ENCODE measurements at places on chromosomes 6 and 20. TPM values are rescaled to one million over a fixed set of nuclear protein-coding genes. Genes with fewer than 3 reads are reported as not detected.

The IP6K3 gene
- 1.6 TPM for total RNA-seq

The LHFPL5 gene
- 0.09 TPM for total RNA-seq

The IL17A gene
- not detected for total RNA-seq

The HLA-G gene
- not detected for total RNA-seq

The C6orf118 gene
- total RNA-seq: 0.13 TPM

The DHX35 gene
- 7.9 TPM for total RNA-seq

The PBOV1 gene
- total RNA-seq: not detected

The BNIP5 gene
- total RNA-seq: 0.05 TPM

The SIRPB1 gene
- 0.43 TPM for total RNA-seq

The FAM83B gene
- not detected for total RNA-seq

The IL20RA gene
- total RNA-seq: 0.15 TPM

The STMN3 gene
- total RNA-seq: 9.1 TPM

The RIPPLY2 gene
- total RNA-seq: 0.32 TPM

The MCCD1 gene
- not detected for total RNA-seq

The ADGRF4 gene
- total RNA-seq: 14.2 TPM

The TMEM74B gene
- total RNA-seq: 3.9 TPM

The DLK2 gene
- total RNA-seq: 8.1 TPM

The ID1 gene
- 370 TPM for total RNA-seq

The PCED1A gene
- 26.6 TPM for total RNA-seq

The TUBB2B gene
- total RNA-seq: 15.3 TPM

The MOG gene
- not detected for total RNA-seq

The PSORS1C1 gene
- 3.2 TPM for total RNA-seq

The TENT5A gene
- total RNA-seq: 1.0 TPM

The RPS18 gene
- total RNA-seq: 2,510 TPM

The SCGN gene
- total RNA-seq: 0.36 TPM

The ZKSCAN8 gene
- total RNA-seq: 5.1 TPM

The BFSP1 gene
- total RNA-seq: 4.6 TPM

The GLP1R gene
- total RNA-seq: not detected

The BLOC1S5 gene
- total RNA-seq: 9.7 TPM

The TRAPPC3L gene
- total RNA-seq: not detected

The TRIM40 gene
- total RNA-seq: not detected

The SPTLC3 gene
- total RNA-seq: 0.01 TPM

The TMEM151B gene
- 0.07 TPM for total RNA-seq

The TBC1D22B gene
- total RNA-seq: 5.1 TPM

The DTD1 gene
- 80.5 TPM for total RNA-seq

The SLC17A1 gene
- total RNA-seq: not detected

The ECT2L gene
- total RNA-seq: not detected

The LIME1 gene
- 8.0 TPM for total RNA-seq

The COL20A1 gene
- total RNA-seq: 0.71 TPM

The MYBL2 gene
- total RNA-seq: 80.6 TPM

The SCUBE3 gene
- total RNA-seq: 0.05 TPM

The TCF21 gene
- 0.07 TPM for total RNA-seq

The SLC32A1 gene
- not detected for total RNA-seq

The SCRT2 gene
- not detected for total RNA-seq

The ADGRF5 gene
- total RNA-seq: not detected

The CAGE1 gene
- total RNA-seq: not detected

The SUMO4 gene
- total RNA-seq: not detected

The PMEPA1 gene
- total RNA-seq: 270 TPM
